ENCODE measurements at places on chromosomes 7 and 10. TPM values are rescaled to one million over a fixed set of nuclear protein-coding genes. Genes with fewer than 3 reads are reported as not detected.

DNA sequence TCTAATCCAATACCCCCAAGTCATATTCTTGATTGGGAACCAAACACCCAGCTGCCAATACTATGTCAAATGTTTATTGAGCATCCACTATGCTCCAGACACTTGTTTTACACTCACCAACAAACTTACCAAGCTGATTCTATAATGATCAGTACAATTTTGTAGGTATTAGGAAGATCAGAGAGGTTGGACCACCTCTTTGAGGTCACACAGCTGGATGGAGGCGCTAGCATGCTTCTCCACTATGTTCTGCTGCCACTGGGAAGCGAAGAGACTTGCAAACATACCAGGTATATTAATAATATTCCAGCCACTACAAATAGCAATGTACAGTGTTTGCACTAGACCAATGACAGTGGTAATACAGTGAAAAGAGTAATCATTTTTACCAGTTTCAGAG lies 25.6 kb upstream of the SEPHS1 start:
- no peak for DNase-seq

DNA sequence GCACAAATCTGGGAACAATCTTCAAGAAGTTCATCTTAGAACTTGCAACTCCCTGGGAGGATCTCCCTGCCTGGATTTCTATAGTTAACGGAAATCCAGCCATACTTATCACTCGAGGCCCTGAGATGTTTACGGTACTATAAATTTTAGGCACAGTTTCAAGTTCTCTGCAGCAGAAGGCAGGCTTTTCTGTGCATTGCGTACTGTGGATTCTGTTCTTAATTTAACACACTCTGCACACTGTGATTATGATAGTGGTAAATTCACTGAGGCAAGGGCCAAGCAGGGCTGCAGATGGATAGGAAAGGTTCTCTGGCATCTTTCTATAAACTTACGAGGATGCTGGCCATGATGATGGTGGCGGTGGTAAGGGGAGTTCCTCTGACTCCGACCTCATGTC lies 10.6 kb downstream of the INHBA start:
- no peak for DNase-seq

DNA sequence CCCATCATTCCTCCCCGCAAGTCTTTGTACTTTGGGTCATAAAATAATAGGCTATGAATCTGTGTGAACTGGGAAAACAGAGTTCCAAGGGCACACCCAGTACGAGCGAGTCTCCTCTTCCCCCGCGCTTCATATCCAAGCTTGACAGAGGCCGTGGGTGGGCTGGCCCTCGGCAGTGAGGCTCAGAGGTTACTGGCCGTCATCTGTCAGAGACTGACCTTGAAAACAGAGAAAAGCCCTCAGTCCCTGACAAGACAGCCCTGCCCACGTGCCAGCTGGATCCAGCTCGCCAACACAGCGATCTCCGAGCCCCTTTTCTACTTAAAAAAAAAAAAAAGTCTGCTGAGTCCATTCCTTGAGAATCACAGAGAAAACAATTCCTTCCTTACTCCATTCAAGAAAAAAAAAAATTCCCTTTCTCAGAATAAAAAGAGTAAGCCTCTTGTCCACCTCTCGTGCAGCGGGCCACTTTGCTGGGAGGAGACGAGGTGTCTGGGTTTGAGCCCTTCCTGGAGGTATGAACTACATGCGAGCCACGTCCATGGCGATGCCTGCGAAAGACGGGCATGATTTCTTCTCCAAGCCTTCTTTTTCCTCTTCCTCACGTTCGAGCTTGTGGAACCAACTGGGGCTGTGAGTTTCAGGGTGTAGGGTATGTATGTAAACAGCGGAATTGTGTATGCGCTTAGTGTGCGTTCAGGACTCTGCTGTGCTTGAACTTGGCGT lies 744 bp upstream of the BICC1 start:
- no peak for DNase-seq

- DNase-seq: no peak
Measured at GRCh38 chr10:116909307-116909706, 60.0 kb downstream of the ENO4 start.

DNA sequence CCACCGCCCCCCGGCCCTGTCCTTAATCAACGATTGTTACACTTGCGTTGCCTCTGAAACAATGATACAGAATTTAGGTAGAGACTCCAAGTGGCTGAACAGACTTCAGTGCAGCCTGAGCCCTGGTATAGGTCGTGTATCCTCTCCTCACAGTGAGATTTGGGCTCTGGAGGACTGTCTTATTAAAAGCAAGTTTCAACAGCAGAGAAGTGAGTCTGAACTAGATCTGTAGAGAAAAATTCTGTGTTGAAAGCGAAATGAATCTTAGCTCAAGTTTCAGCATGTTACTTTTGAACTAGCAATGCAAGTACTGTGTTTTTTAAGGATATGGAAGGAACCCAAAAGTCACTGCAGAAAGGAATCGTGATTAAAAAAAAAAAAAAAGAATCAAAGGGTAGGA lies 103.1 kb downstream of the HOXA1 start:
- no peak for DNase-seq

Gene ZNF487
- 4.8 TPM for total RNA-seq

Gene PCLO
- total RNA-seq: not detected
